ENCODE measurements at places on chromosomes 2 and 18.

DNA sequence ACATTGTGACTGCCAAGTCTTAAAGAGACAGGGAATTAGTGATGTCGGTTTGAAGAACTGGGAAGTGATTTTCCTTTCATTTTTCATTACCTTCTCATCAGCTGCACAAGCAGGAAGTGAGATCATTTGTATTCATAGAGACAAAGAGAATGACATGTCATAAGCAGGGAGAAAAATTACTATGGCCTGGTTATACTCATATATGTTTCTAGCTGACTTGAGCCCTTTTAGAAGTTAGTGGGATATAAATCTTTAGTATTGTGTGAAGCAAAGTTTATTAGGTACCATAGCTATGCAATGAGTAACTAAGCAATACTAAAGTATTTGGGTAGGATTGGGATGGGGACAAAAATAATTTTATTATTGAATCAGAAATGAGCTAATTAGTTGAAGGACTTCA, 284.1 kb downstream of the PID1 start:
- no peaks in the 10 kb centered on the region for H3K27me3 ChIP-seq
- DNase-seq = no peak

DNA sequence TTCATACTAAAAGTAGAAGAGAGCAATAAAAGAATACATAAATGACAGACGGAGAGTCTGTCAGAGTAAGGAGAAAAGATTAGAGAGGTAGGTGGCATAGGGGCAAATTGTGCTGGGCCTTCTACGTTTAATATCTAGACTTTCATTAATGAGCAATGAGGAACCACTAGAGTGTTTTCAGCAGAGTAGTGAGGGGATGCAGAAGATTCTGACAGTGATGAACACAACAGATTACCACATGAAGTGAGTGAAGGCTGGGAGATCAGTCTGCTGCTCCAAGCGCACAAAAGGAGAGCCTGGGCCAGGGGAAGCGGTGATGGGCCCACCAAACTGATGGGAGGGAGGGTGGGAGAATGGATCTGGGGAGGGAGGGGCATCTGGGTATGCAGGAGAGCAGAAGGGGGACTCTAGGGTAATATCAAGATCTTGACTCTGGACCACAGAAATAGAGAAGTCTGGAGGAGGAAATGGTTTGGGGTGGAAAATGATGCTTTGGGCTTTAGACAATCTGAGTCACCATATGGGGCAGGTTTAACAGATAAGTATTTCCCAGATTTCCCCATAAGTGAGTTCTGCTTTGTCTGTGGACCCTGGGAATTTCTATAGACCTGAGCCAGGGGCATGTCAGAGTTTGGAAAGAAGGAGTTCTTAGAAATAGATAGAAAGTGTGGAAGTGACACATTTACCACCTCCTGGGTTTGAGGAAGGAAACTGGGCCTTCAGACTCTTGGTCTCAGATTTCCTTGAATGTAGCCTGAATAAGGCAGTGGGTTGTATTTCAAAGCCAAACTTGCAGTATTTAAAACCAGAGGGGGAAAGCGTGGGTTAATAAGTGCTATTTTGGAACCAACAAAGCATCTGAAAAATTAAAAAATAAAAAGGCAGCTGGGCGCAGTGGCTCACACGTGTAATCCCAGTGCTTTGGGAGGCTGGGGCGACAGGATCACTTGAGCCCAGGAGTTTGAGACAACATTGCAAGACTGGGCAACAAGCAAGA, 15.0 kb upstream of the IL1A start:
- H3K27ac ChIP-seq = no peak overlapping the region
- H3K27me3 ChIP-seq = no peaks in the 10 kb centered on the region
- DNase-seq = no peak
- H3K4me1 ChIP-seq = no peaks in the 10 kb centered on the region
- H3K4me3 ChIP-seq = no peak overlapping the region

- H3K4me1 ChIP-seq = no peaks in the 10 kb centered on the region
- H3K4me3 ChIP-seq = no peak overlapping the region
- no peaks in the 10 kb centered on the region for H3K36me3 ChIP-seq
- H3K27ac ChIP-seq = no peak overlapping the region
Measured at GRCh38 chr18:11859903-11860407, 8.7 kb downstream of the CHMP1B start.

DNA sequence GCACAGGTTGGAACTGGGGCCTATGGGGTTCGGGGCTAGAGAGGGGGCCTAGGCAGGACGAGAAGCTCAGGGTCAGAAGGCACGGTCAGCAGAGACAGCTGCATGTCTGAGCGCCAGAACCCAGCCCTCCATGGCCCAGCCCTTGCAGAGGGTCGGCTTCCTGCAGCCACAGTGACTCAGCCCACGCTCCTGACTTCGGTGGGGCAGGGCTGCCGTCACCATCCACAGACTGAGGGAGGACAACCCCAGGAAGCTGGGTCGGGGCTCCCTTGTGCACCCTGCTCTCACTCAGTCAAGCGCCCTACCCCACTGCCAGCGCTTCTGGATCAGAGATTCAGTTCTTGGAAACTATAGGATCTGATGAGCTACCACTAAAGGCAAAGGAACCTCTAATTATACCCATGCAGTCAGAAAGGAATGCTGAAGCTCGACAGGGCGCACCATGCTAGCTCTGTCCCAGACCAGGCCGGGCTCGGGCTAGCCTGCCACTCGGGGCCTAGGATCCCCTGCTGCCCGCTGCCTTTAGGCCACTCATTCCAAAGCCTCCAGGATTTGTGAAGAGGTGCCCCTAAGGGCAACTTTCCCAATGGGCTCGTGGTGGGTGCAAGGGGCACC, 3.0 kb downstream of the ACTR1B start:
- no peak overlapping the region for H3K27ac ChIP-seq
- H3K27me3 ChIP-seq = no peaks in the 10 kb centered on the region
- peaks cover 5% of the 10 kb centered on the region for H3K4me1 ChIP-seq
- H3K4me3 ChIP-seq = no peak overlapping the region
- H3K36me3 ChIP-seq = peaks cover 31% of the 10 kb centered on the region

- H3K36me3 ChIP-seq = no peaks in the 10 kb centered on the region
- peaks cover 15% of the 10 kb centered on the region for H3K4me1 ChIP-seq
- peak; percentile 61 for DNase-seq
- H3K27ac ChIP-seq = no peak overlapping the region
Measured at GRCh38 chr2:108616751-108617161, 82.5 kb downstream of the LIMS1 start.

GRCh38 chr2:170098626-170099312, 79.2 kb upstream of the MYO3B start:
- H3K27me3 ChIP-seq = no peaks in the 10 kb centered on the region
- H3K36me3 ChIP-seq = no peaks in the 10 kb centered on the region

DNA sequence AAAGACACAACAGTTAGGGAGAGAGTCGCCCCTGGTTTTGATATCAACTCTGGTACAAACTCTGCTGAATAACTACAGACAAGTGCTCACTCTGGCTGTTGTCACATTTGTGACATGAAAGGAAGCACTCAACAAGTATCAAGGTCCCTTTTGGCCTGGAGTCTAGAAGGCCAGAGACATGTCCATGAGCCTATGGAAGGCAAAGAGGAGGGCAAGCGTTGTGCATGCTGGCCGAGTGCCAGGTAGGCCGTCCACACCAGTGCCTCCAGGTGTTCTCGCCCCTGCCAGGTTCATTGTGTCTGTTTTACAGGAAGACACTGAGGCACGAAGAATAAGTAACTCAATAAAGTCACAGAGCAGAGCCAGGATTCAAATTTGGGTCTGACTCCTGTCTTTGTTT, 21.1 kb downstream of the ILKAP start:
- no peak overlapping the region for H3K4me3 ChIP-seq
- peaks cover 49% of the 10 kb centered on the region for H3K36me3 ChIP-seq
- DNase-seq = no peak
- H3K4me1 ChIP-seq = no peaks in the 10 kb centered on the region
- no peak overlapping the region for H3K27ac ChIP-seq

- H3K27me3 ChIP-seq = no peaks in the 10 kb centered on the region
- H3K4me1 ChIP-seq = no peaks in the 10 kb centered on the region
- H3K36me3 ChIP-seq = peaks cover 40% of the 10 kb centered on the region
- no peak for DNase-seq
- no peak overlapping the region for H3K27ac ChIP-seq
Measured at GRCh38 chr2:69416147-69416546, 21.1 kb downstream of the NFU1 start.

DNA sequence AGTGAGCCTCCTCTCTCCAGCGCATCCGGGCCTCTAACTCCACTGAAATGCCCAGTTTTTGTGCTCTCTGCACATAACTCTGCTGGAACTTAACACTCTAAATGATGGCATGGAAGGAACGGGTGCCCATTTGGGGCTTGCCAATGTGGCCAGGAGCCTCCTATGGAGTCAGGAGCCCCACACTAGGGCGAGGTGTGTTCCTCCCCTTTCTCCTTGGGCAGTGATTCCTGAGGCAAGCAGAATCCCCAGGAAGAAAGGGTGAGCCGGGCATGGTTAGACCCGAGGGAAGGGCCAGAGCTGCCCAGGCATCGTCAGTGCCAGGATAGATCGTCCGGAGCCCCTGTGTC, 63.0 kb downstream of the DDX1 start:
- H3K4me3 ChIP-seq = no peak overlapping the region
- H3K27me3 ChIP-seq = no peaks in the 10 kb centered on the region
- H3K36me3 ChIP-seq = no peaks in the 10 kb centered on the region
- no peak overlapping the region for H3K27ac ChIP-seq
- H3K4me1 ChIP-seq = no peaks in the 10 kb centered on the region

- DNase-seq = no peak
- no peaks in the 10 kb centered on the region for H3K36me3 ChIP-seq
- H3K27ac ChIP-seq = no peak overlapping the region
- H3K27me3 ChIP-seq = no peaks in the 10 kb centered on the region
Measured at GRCh38 chr2:160906878-160907277, 253.3 kb upstream of the TANK start.

- DNase-seq = no peak
- H3K36me3 ChIP-seq = no peaks in the 10 kb centered on the region
- no peaks in the 10 kb centered on the region for H3K4me1 ChIP-seq
Measured at GRCh38 chr2:25063876-25064660, 22.2 kb downstream of the EFR3B start.

GRCh38 chr2:118046634-118047210, 32.9 kb upstream of the CCDC93 start:
- H3K4me3 ChIP-seq = no peak overlapping the region
- DNase-seq = no peak
- no peaks in the 10 kb centered on the region for H3K36me3 ChIP-seq
- no peaks in the 10 kb centered on the region for H3K27me3 ChIP-seq

- no peak overlapping the region for H3K4me3 ChIP-seq
- no peak for DNase-seq
- H3K27me3 ChIP-seq = no peaks in the 10 kb centered on the region
- no peaks in the 10 kb centered on the region for H3K36me3 ChIP-seq
- no peak overlapping the region for H3K27ac ChIP-seq
- H3K4me1 ChIP-seq = no peaks in the 10 kb centered on the region
Measured at GRCh38 chr18:76339246-76339620, 155.8 kb downstream of the ZNF516 start.

DNA sequence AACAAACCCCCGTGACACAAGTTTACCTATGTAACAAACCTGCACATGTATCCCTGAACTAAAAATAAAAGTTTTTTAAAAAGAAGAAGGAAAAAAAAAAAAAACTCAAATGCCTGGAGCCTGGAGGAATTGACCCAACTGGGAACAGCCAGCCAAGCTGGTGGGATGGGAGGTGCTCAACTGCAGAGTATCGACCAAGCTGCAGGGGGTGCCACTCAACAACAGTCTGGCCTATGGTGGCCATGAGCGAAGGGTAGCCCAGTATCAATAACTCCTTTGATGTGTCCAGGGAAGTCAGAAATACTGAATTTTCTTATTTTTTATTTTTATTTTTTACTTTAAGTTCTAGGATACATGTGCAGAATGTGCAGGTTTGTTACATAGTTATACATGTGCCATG, 310.3 kb upstream of the DLGAP1 start:
- H3K27ac ChIP-seq = no peak overlapping the region
- no peak for DNase-seq
- no peaks in the 10 kb centered on the region for H3K4me1 ChIP-seq
- no peaks in the 10 kb centered on the region for H3K36me3 ChIP-seq

DNA sequence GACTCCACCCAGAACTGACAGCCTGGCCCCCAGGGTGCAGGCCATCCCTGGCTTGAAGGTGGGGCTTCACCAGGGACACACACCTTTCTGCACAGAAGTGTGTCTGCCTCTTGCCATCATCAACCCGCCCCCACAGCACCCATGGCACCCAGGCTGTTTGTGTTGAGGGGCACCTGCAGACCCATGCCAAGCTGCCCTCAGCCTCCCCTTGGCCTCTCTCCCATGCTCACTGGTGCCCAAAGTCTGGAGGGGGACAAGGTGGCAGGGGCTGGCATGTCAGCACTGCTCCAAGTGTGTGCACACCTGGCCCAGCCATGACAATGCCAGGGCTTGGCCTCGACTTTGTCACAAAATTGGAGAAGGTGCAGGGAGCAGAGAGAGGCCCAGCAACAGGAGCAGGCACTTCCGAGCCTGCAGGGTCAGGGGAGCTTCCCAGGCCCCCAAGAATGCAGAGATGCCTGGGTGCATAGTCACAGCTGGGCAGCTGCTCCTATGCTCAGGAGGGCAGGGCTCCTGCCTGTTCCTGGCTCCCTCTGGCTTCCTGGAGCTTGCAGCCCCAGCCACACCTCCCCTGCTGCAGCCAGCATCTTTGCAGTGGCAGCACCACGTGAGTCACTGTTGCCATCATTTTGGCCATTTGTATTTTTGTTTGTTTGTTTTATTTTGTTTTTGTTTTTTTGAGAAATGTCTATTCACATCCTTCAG, 280.6 kb upstream of the UBE2E3 start:
- no peak overlapping the region for H3K27ac ChIP-seq
- H3K27me3 ChIP-seq = no peaks in the 10 kb centered on the region
- DNase-seq = no peak
- no peaks in the 10 kb centered on the region for H3K4me1 ChIP-seq

All from pancreas (tissue), 10 donors.